ENCODE measurements at places on chromosomes 1 and 21. TPM values are rescaled to one million over a fixed set of nuclear protein-coding genes. Genes with fewer than 3 reads are reported as not detected.

GRCh38 chr1:84141182-84142003 is 2.7 kb upstream of the PRKACB start:
- DNase-seq: no peak

DNA sequence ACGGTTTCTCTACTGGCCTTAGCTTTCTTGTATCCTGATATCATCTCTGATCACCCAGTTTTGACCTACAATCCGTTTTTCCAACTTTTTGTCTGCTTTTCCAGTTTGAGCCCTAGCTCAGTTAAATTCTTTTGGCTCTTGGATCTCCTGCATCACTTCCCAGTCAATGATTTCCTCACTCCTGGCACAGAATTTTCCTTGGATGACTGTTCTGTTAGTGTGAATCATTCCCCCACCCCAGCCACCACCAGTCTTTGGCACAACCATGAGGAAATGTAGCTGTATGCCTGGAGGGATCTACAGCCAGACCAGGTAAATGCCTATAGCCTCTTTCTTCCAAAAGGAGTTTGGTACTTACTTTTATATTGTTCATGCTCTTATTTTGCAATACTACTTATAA is 187.2 kb upstream of the PTGFR start:
- no peak for DNase-seq

DNA sequence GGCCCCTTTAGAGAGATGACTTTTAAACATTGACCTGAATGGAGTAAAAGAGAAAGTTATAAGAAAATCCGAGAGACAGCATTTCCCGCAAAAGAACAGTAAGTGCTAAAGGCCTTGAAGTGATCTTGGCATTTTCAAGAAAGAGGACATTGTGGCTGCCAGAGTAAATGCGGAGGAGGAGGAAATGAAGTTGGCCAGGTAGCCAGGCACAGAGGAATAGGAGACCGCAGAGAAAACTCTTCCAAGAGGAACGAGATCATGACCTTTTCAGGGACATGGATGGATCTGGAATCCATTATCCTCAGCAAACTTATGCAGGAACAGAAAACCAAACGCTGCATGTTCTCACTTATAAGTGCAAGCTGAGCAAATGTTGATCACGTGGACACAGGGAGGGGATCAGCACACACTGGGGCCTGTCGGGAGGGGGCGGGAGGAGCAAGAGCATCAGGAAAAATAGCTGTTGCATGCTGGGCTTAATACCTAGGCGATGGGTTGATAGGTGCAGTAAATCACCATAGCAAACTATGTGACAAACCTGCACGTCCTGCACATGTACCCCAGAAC is 49.7 kb downstream of the EEIG2 start:
- DNase-seq: peak; percentile 58

- no peak for DNase-seq
Measured at GRCh38 chr1:32743380-32744070, 41.0 kb upstream of the SYNC start.

The UBXN10 gene
- total RNA-seq: 10.9 TPM
